ENCODE measurements at places on chromosomes 1 and 21. TPM values are rescaled to one million over a fixed set of nuclear protein-coding genes. Genes with fewer than 3 reads are reported as not detected.

ZNF593OS gene
- total RNA-seq: not detected

TOR3A gene
- total RNA-seq: 33.4 TPM

CBS gene
- 2.7 TPM for total RNA-seq

SPRR2B gene
- not detected for total RNA-seq

OR2M3 gene
- total RNA-seq: not detected

RAVER2 gene
- 3.0 TPM for total RNA-seq

CHI3L1 gene
- under 0.01 TPM for total RNA-seq

HHIPL2 gene
- total RNA-seq: not detected

EDARADD gene
- under 0.01 TPM for total RNA-seq

EXTL1 gene
- not detected for total RNA-seq

Data from dermis microvascular lymphatic vessel endothelial cell (primary cell).